ENCODE measurements at places on chromosomes 5 and 9. TPM values are rescaled to one million over a fixed set of nuclear protein-coding genes. Genes with fewer than 3 reads are reported as not detected.

The LECT2 gene
- total RNA-seq = not detected

The TICAM2 gene
- 1.8 TPM for total RNA-seq

DNA sequence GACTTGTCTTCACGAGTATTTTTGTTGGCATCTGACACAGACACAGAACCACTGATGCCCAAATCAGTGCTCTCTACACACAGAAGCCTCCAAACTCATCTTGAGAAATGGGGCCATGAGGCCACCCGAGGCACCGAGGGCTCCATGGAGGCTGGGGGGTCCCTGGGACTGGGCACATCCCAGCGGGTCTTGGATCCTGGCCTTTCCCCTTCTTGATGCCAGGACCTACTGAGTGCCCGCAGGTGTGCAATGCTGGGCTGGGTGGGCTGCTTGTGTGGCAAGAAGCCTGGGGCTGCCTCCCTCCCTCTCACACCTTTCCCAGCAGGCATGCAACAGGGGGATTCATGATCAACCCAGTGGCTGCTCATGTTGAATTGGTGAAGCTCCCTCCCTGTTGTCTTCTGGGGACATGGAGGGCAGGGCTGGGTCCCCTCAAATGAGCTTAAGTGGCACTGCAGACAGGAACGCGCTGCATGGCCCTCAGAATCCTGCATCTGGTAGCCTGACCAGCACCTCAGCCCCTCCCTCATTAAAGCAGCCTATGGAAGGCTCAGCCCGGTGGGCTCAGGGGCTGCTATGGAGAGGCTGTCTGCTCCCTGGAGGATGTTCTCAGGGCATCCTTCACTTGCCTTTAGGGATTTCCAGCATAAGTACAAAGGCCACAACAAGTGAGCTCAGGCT is 63.7 kb upstream of the SIMC1 start:
- no peak overlapping the region for H3K27ac ChIP-seq
- no peak overlapping the region for H3K4me3 ChIP-seq
- no peaks in the 10 kb centered on the region for H3K4me1 ChIP-seq
- H3K27me3 ChIP-seq = peaks cover 35% of the 10 kb centered on the region

The ANKRD55 gene
- total RNA-seq = not detected

- H3K27me3 ChIP-seq = no peaks in the 10 kb centered on the region
- no peak overlapping the region for H3K27ac ChIP-seq
- DNase-seq = no peak
- H3K36me3 ChIP-seq = no peaks in the 10 kb centered on the region
Observed at GRCh38 chr5:5348576-5348975, 73.9 kb upstream of the ICE1 start.

The ERCC6L2 gene
- 33.0 TPM for total RNA-seq

DNA sequence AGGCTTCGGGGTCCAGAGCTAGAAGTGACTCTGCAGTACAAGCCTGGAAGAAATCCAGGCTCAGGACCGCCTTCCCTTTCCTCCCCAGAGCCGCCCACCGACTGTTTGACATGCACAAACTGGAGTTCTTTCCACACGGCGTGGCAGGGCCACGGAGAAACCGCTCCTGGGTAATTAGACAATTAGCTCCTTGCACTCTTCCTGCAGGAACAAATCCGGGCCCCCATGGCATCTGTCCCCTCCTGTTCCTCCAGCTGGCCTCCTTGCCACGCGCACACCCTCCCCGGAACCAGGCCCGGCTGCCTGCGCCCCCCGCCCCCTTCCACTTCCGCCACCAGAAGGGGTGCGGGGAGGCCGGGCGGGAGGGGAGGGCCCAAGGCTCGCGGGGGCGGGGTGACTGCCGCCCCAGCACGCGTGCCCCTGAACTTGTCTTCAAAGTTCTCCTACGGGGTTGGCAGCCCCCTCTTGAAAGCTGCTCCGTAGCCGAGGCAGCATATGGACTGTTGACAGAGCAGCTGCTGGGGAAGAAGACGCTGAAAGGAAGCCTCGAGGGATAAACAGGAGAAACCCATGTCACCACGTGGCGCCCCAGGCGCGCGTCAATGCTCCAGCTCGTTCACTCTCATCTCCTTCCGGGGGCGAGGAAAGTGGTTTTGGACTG is 74.3 kb downstream of the SEC61B start:
- H3K27me3 ChIP-seq = peaks cover 36% of the 10 kb centered on the region
- H3K4me1 ChIP-seq = peaks cover 3% of the 10 kb centered on the region
- no peaks in the 10 kb centered on the region for H3K36me3 ChIP-seq
- no peak overlapping the region for H3K27ac ChIP-seq
- no peak for DNase-seq
- no peak overlapping the region for H3K4me3 ChIP-seq

DNA sequence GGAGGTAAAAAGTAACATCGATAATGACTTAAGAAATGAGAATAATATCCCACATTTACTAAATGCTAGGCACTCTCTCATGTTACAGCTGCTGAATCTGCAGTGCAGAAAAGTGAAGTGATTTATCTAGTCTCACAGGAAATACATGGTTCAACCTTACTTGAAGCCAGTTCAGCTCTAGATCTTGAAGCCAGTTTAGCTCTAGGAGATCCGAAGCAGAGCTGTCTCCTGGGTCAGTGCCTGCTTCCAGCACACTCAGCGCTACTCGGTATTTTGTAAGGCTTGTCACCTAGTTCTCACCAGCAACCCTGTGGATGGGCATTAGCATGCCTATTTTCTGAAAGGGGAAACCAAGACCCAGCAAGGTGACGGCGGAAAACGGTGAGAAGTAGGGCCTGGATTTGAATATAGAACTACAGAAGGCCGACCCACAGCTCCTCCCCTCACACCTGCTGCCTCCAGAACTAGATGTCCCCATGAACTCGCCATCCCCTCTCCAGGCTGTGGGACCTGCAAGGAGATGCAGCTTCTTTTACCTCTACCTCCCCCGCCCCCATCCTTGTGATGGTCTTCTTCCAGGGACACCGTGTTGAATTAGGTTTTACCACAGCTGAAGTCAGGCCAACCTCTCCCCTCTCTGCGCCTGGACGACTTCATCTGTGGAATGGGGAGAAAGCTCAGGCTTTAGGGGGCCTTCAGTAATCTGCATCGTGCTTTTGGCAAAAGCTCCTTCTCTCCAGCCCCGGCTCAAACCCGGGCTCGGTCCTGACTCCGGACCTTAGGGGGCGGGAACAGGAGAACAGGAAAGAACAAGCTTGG is 4.4 kb upstream of the MSX2 start:
- peaks cover 5% of the 10 kb centered on the region for H3K36me3 ChIP-seq
- peaks cover 2% of the 10 kb centered on the region for H3K4me1 ChIP-seq
- peaks cover 67% of the 10 kb centered on the region for H3K27me3 ChIP-seq
- DNase-seq = no peak

DNA sequence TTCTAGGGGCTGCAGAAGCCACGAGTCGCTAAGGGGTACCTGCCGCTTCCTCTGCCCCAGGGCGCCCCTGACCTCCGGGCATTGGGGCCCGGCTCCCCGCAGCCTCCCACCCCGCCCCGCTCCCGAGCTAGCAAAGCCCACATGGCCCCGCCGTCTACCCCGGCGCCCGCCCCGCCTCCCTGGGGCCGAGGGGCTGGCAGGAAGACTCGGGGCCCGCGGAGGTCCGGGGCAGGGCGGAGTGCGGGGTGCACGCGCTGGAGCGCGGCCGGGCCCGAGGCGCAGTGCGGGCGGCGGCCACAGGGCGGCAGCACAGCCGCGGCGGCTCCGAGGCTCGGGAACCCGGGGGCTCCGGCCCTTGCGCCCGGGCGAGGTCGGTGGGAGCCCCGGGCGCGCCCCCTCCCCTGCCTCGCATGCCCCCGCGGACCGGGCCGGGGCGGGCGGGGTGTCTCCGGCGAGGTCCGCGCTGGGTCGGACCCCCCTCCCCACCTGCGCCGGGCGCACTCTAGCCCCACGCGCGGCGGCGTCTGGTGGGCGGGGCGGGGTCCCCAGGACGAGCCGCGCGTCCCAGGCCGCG is 6.7 kb downstream of the NRARP start:
- H3K4me3 ChIP-seq = no peak overlapping the region
- peaks cover 9% of the 10 kb centered on the region for H3K4me1 ChIP-seq
- no peaks in the 10 kb centered on the region for H3K36me3 ChIP-seq
- no peak overlapping the region for H3K27ac ChIP-seq
- peaks cover 48% of the 10 kb centered on the region for H3K27me3 ChIP-seq

The DIAPH1 gene
- 295 TPM for total RNA-seq

DNA sequence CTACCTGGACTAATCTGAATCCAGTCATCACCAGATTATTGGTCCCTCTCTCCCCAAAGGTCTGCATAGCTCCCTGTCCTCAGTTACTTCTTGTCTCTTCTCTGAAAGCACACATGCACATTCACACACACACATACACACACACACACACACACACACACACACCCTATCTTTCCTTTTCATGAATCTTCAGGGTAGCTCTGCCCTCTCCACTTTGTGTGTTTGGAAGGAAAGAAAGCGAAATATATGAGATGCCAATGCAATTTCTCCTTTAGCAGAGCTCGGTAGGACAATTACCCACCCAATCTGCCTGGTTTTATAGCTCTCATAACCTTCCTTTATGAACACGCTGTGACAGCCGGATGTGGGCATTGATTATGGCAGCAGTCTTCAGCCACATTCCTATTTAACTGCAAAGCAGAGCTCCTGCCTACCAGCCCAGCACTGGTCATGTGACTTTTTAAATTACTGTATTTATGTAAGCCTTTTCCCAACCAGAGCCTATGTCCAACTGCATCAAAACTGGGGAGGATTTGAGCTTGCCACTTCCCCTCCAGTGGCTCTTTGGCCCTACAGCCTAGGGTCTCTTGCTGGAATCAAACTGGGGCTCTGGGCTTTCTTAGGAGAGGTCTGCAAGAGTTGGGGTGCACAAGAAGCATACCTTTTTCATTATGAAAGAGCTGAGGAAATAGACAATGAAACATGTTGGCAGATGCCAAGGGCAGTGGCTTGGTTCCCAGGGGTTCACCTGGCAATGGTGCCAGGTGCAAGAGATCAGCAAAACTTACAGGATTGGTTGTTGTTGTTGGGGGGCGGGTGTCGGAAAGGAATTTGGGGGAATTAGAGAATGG is 20.8 kb upstream of the MATR3 start:
- H3K4me1 ChIP-seq = peaks cover 54% of the 10 kb centered on the region
- H3K4me3 ChIP-seq = peak overlapping the region; percentile 85
- H3K27ac ChIP-seq = peak overlapping the region; percentile 87
- peak; percentile 67 for DNase-seq

GRCh38 chr9:32574858-32575257 is 1.9 kb upstream of the NDUFB6 start:
- no peak overlapping the region for H3K4me3 ChIP-seq
- peaks cover 8% of the 10 kb centered on the region for H3K27me3 ChIP-seq
- no peak for DNase-seq
- no peak overlapping the region for H3K27ac ChIP-seq
- H3K36me3 ChIP-seq = peaks cover 2% of the 10 kb centered on the region
- H3K4me1 ChIP-seq = peaks cover 35% of the 10 kb centered on the region

GRCh38 chr5:176365351-176366231 is at the start of gene ARL10:
Gene ARL10, plus strand, starts transcription at chr5:176365487. Its CDS starts 77 bp downstream, at chr5:176365564.
- no peaks in the 10 kb centered on the region for H3K27me3 ChIP-seq
- peaks cover 32% of the 10 kb centered on the region for H3K4me1 ChIP-seq
- H3K27ac ChIP-seq = peak within 1 kb of the TSS; percentile 40

GRCh38 chr5:53817183-53817582 is 256.7 kb downstream of the NDUFS4 start:
- no peaks in the 10 kb centered on the region for H3K36me3 ChIP-seq
- no peaks in the 10 kb centered on the region for H3K4me1 ChIP-seq
- no peak overlapping the region for H3K27ac ChIP-seq
- no peak for DNase-seq
- H3K4me3 ChIP-seq = no peak overlapping the region

GRCh38 chr5:151775025-151775606 is 3.4 kb downstream of the G3BP1 start:
- DNase-seq = no peak
- H3K27ac ChIP-seq = no peak overlapping the region
- H3K36me3 ChIP-seq = peaks cover 45% of the 10 kb centered on the region

The MSANTD3 gene
- total RNA-seq = 20.9 TPM

The AGXT2 gene
- total RNA-seq = not detected

The FOXI1 gene
- total RNA-seq = not detected

GRCh38 chr9:116547729-116548426 is 139.2 kb upstream of the TRIM32 start:
- peaks cover 2% of the 10 kb centered on the region for H3K4me1 ChIP-seq
- no peaks in the 10 kb centered on the region for H3K36me3 ChIP-seq
- no peaks in the 10 kb centered on the region for H3K27me3 ChIP-seq

- H3K4me3 ChIP-seq = no peak overlapping the region
- no peak for DNase-seq
- H3K27me3 ChIP-seq = no peaks in the 10 kb centered on the region
- H3K27ac ChIP-seq = no peak overlapping the region
- H3K4me1 ChIP-seq = no peaks in the 10 kb centered on the region
Observed at GRCh38 chr5:90161414-90161813, 248.1 kb downstream of the CETN3 start.

DNA sequence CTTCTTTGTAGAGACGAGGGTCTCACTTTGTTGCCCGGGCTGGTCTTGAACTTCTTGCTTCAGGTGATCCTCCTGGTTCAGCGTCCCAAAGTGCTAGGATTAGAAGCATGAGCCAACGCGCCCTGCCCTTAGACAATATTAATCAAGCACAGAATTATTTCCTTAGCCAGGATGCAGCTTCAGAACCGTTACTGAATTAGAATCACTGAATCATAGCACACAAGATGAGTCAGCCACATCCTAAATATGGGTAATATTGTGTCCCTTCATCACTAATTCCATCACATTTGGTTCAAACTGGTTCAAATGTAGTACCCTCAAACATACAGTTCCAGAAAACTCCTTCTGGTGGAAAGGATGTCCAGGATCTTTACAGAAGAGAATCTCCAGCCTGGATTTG is 82.7 kb downstream of the BNC2 start:
- no peak overlapping the region for H3K4me3 ChIP-seq
- H3K27ac ChIP-seq = no peak overlapping the region
- H3K36me3 ChIP-seq = no peaks in the 10 kb centered on the region
- H3K4me1 ChIP-seq = no peaks in the 10 kb centered on the region
- no peaks in the 10 kb centered on the region for H3K27me3 ChIP-seq
- DNase-seq = no peak

GRCh38 chr5:125575891-125576505 is 829.6 kb upstream of the ZNF608 start:
- no peaks in the 10 kb centered on the region for H3K36me3 ChIP-seq
- H3K27me3 ChIP-seq = no peaks in the 10 kb centered on the region
- peak overlapping the region; percentile 16 for H3K27ac ChIP-seq
- no peak for DNase-seq
- no peaks in the 10 kb centered on the region for H3K4me1 ChIP-seq
- no peak overlapping the region for H3K4me3 ChIP-seq

- no peak overlapping the region for H3K4me3 ChIP-seq
- H3K27ac ChIP-seq = no peak overlapping the region
- H3K4me1 ChIP-seq = no peaks in the 10 kb centered on the region
- H3K27me3 ChIP-seq = no peaks in the 10 kb centered on the region
Observed at GRCh38 chr5:134833340-134834032, 12.3 kb upstream of the C5orf24 start.

The CCDC180 gene
- 4.6 TPM for total RNA-seq

DNA sequence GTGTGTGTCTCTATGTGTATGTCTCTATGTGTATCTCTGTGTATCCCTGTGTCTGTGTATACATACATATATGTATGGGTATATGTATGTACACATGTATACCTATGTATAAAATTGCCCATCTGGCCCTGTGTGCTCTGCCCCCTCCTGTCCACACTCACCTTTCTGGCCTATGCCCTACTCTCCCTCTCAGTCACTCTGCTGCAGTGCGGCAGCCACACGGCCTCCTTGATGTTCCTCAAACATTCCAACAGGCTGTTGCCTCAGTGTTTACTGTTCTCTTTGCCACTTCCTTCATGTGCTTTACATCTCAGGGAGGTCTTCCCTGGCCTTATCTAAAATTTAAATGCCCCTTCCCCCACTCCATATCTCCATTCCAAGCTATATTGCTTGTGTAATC is 18.3 kb upstream of the RNF180 start:
- no peaks in the 10 kb centered on the region for H3K4me1 ChIP-seq
- no peak overlapping the region for H3K27ac ChIP-seq
- DNase-seq = no peak

Measured in activated CD8-positive, alpha-beta memory T cell treated with anti-CD3 and anti-CD28 coated beads, Interleukin-2, amount 10 ng/mL, durations not matched to agents 7 days and 5 days (primary cell).